ENCODE measurements at places on chromosomes 6 and 20.

DNA sequence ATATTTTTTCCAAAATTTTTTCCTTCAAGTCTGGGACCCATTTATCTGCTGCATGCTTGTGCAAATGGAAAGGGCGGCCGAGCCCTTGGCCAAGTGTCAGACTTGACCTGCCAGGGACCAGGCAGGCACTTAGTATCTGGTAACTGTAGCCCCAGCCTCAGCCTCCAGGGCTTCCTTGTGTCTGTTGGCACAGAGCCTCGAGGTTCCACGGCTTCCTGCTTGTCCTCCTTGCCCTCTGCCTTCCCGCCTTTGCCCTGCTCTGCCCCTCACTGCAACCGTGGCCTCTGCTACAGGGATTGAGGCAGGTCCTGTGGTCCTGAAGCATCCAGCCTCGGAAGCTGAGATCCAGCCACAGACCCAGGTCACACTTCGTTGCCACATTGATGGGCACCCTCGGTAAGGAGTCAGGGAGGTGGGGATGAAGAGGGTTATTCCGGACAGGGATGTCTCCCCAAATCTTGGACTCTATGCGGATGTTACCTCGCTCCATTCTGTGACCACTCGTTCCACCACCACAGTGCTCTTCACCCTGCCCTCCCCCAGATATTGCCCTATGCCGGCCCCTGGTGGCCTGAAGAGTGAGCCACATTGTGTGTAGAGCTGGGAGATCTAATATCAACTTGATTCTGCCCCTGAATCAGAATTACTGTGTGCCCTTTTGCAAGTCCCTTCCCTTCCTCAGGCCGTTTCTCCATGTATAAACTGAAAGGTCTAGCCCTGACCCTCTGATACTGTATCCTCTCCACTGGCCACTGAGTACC lies 41.5 kb upstream of the SRF start:
- no peak for DNase-seq

DNA sequence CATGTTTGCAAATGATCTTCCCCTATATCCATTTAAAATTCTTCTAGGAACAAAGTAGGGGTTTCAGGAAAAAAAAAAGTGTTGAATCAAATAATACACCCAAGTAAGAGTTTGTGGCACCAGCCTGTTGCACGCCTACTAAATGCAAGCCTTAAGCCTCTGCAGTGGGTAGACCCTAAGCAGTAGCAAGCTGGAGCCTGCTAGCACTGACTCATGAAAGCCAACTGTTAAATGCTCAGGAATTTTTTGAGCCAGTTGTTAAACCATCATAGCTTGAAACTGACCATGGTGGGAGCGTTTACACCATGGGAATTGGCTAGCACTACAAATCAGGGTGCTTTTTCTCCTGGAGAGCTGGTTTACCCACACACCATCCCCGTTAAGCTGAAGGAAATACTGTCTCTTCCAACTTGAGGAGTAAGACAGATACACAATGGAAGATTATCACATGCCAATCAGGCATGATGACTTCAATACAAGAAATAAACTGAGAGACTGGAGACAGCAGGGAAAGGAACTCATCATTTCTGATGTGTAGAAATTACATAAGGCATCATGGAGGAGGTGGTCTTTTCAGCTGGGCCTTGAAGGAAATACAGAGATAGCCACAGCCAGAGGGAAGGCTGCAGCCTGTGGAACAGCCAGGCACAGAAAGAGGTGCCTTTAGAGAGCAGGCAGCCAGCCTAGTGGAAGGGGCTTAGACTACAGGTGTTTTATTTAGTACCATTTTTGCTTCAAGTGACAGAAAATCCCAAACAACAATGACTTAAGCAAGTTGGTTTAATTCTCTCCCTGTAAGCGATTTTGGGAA lies 110.8 kb downstream of the SNX5 start:
- no peak for DNase-seq

- DNase-seq, result no peak
Measured at GRCh38 chr20:63268671-63269439, 3.8 kb upstream of the ARFGAP1 start.

- DNase-seq, result no peak
Measured at GRCh38 chr6:150646228-150646627, 46.5 kb downstream of the PLEKHG1 start.

DNA sequence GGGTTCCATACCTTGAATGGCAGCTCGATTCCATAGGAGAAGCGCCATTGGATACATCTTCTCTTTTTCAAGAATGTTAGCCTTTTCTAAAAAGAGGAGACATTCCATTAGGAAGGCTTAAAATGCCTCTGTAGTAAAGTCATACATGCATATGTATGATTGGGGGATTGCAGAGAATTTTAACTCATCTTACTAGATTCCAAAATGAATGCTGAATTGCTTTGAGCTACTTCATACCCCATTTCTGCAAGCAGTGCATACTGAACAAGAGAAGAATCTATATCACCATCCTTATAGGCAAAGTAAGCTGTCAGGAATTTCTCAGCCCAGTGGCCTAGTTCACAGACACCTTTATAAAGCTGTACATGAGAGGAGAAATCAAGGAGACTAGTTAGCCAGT lies 80.3 kb downstream of the NDUFAF5 start:
- DNase-seq, result no peak

- DNase-seq, result no peak
Measured at GRCh38 chr20:50298554-50299324, 108.1 kb downstream of the CEBPB start.

DNA sequence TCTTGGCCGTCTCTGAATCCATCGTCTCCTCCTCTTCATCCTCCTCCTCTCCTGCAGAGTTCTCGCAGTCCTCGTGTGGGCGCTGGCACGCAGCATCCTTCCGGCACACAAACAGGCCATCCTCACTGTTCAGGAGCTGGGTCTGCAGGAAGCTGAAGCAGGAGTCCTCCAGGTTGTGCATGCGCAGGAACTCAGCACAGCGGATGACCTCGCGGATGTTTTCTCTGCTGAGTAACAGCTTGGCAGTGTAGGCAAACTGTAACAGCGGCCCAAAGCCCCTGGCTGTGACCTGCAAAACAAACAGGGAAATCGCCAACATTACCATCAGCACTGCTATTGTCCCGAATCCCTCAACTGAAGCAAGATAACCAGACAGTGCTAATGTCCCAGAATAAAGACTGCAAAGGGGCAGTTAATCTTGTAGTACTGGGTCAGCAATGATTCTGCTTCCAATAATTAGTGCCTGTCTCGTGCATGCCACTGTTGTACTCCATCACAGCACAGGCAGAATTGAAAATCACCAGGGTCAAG lies 57.4 kb downstream of the GJA10 start:
- no peak for DNase-seq

- no peak for DNase-seq
Measured at GRCh38 chr6:156852147-156852857, 75.1 kb downstream of the ARID1B start.

- no peak for DNase-seq
Measured at GRCh38 chr6:2132416-2132815, 113.0 kb downstream of the GMDS start.

DNA sequence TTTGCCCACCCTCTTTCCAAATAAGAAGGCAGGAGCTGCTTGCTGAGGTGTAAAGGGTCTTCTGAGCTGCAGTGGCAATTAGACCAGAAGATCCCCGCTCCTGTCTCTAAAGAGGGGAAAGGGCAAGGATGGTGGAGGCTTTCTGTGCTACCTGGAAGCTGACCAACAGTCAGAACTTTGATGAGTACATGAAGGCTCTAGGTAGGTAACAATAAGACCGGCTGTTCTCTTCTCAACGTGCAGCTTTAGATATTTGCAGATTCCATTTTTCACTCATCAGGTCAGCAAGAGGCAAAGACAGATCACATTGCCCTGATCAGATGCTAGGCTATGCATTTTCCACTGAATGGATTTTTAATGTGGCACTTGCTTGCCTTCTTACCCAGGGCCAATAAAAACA lies at the start of gene FABP7:
Gene FABP7, plus strand, starts transcription at position 50 of the 400 bp plus-strand sequence. Its CDS starts 79 bp downstream, at position 129.
- DNase-seq, result no peak

DNA sequence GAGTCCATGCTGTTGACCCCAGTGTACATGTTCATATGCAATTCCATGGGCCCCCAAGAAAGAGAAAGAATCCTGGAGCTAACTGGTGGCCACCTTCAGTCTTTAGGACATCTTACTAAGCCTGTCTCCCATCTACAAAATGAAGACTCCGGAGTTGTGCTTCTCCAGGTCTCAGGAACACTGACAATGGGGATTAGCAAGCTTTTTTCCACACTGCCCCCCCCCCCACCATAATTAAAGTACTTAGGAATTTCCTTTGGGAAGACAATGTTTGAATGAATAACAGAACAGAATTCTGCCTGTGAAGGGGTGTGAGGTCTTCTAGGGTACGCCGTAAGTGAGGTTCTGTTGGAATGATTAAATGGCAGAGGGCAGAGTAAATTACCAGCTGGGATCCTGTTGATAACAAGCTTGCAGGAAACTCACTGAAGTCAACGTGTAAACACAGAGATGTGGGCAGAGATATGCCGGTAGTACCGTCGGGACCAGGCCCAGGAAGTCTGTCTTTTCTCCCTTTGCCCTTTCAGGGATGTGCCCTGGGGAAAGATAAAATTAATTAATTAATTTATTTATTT lies 63.1 kb downstream of the ANKRD6 start:
- no peak for DNase-seq

DNA sequence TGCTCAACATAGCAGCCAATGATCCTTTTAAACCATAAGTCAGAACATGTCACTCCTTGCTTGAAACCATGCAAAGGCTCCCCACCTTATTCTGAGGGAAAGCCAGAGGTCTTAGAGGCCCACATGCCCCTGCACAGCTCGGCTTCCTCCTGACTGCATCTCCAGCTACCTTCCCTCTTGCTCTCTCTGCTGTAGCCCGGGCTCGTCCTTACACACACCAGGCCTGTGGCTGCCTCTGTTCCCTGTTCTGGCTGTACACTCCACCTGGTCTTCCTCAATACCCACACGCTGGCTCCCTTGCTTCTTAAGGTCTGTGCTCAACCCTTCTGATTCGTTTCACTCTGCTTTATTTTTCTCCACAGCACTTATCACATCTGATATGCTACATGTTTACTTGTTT lies 116.2 kb downstream of the TNFAIP3 start:
- no peak for DNase-seq

DNA sequence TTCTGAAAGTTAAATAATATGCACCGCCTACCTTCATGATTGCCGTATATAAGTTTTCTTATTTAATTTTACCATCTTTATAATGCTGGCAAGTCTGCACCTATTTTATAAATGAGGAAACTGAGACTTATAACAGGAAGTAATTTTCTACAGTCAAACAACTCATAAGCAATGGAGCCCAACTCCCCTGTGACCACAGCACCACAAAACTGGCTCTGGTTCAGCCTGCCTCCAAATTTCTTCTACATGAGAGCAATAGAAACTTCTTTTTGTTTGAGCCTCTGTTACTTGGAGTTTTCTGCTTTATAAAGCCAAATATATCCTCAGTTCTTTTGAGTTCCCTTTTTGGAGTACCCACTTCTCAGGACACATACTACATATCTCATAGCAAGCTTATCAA lies 131.1 kb upstream of the HSF2 start:
- no peak for DNase-seq

GRCh38 chr6:72826037-72826436 lies 204.2 kb downstream of the KCNQ5 start:
- no peak for DNase-seq

DNA sequence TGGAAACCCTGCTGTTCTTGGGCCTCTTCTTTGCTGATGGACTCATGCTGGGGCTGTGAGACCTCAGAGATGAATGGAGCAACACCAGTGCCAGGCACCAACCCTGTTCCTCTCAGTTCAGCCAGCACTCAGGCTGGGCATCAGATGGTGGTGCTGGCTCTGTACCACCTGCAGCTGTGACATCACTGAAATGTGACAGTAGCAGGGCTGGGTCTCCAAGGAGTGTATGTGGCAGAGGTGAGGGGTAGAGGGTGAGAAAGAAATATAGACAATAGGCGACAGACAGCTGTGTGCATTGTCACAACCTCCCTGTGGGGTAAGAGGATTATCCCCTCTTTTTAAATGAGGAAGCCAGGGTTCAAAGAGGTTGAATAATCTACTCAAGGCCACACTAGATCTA lies at the start of gene TP53TG5:
Gene TP53TG5, minus strand, starts transcription at position 135 of the 400 bp plus-strand sequence. Its CDS starts 89 bp downstream, at position 46.
- DNase-seq, result no peak

GRCh38 chr6:19041906-19042305 lies 654.8 kb downstream of the RNF144B start:
- DNase-seq, result no peak

- DNase-seq, result no peak
Measured at GRCh38 chr6:83838727-83839126, 14.4 kb upstream of the RIPPLY2 start.

DNA sequence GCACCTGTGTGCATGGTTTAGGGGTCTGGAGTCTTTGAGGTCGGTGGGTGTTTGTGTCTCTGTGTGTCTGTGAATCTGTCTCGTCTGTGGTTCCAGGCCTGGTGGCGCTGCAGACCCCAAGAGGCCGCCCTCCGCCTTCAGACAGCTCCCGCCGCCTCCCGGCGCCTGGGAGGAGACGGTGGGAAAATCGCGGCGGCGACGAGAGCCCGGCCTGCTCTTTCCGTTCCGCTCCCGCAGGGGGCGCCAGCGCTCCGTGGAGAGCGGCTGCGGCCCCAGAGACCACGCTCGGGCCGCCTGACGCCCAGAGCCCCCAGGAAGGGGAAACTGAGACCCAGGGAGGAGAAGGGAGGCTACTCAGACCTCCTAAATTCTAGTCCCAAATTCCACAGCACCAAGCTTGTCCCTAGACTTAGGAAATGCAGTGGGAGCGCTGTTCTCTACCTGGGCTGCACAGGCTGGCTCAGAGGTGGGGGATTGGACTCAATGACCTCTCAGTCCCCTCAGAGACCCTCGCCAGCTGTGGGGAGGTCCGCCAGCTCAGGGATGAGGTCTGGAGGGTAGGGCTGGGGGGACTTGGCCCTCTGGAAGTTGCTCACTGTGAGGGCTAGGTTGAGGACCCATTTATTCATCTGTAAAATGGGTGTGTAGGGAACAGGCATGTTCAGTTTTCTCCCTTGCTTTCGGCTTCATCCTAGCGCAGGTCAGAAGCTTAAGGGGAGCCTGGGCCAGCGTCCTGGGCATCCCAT lies 36.9 kb upstream of the BLCAP start:
- peak; percentile 35 for DNase-seq

- DNase-seq, result no peak
Measured at GRCh38 chr20:15205719-15206118, 868.3 kb upstream of the FLRT3 start.

DNA sequence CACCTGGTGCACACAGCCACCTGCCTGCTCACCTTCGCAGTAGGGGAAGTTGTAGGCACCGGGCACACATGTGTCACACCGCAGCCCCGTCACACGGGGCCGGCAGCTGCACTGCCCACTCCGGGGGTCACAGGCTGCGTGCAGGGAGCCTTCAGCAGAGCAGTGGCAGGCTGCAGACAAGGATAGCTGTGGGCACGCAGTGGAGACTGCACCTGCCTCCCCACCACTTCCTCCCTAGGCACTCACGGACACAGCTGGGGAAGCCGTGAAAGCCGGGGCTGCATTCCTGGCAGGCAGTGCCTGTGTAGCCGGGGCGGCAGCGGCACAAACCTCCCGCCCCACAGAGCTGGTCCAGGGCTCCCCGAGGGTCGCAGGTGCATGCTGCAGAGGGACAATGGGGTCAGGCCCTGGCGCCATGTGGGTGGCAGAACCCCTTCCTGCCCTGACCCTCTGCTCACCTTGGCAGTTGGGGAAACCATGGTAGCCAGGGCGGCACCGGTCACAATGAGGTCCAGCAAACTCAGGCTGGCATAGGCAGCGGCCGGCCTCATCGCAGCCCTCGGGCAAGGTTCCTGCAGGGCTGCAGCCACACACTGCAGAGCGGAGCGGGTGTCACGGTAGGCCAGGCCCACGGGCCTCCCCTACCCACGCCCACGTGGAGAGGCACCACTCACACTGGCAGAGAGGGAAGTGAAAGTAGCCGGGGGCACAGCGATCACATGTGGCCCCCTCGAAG lies 29.4 kb downstream of the LAMA5 start:
- DNase-seq, result no peak

GRCh38 chr20:62266340-62266739 lies 28.0 kb downstream of the OSBPL2 start:
- no peak for DNase-seq

Data from omental fat pad (tissue), 4 donors.